ENCODE measurements at places on chromosomes 11 and 22. TPM values are rescaled to one million over a fixed set of nuclear protein-coding genes. Genes with fewer than 3 reads are reported as not detected.

GRCh38 chr11:103450241-103450640 is 341.0 kb downstream of the DYNC2H1 start:
- no peak overlapping the region for H3K27ac ChIP-seq
- H3K4me1 ChIP-seq, result no peaks in the 10 kb centered on the region
- DNase-seq, result no peak
- no peaks in the 10 kb centered on the region for H3K36me3 ChIP-seq
- H3K27me3 ChIP-seq, result no peaks in the 10 kb centered on the region

GRCh38 chr22:30830907-30831306 is 136.2 kb downstream of the OSBP2 start:
- no peaks in the 10 kb centered on the region for H3K4me1 ChIP-seq
- H3K36me3 ChIP-seq, result no peaks in the 10 kb centered on the region
- no peak overlapping the region for H3K27ac ChIP-seq
- H3K4me3 ChIP-seq, result no peak overlapping the region

GRCh38 chr11:85811624-85812023 is 683 bp upstream of the SYTL2 start:
- H3K27ac ChIP-seq, result no peak overlapping the region
- no peaks in the 10 kb centered on the region for H3K36me3 ChIP-seq
- no peaks in the 10 kb centered on the region for H3K27me3 ChIP-seq
- peaks cover 3% of the 10 kb centered on the region for H3K4me1 ChIP-seq
- no peak for DNase-seq
- peak overlapping the region; percentile 72 for H3K4me3 ChIP-seq

DNA sequence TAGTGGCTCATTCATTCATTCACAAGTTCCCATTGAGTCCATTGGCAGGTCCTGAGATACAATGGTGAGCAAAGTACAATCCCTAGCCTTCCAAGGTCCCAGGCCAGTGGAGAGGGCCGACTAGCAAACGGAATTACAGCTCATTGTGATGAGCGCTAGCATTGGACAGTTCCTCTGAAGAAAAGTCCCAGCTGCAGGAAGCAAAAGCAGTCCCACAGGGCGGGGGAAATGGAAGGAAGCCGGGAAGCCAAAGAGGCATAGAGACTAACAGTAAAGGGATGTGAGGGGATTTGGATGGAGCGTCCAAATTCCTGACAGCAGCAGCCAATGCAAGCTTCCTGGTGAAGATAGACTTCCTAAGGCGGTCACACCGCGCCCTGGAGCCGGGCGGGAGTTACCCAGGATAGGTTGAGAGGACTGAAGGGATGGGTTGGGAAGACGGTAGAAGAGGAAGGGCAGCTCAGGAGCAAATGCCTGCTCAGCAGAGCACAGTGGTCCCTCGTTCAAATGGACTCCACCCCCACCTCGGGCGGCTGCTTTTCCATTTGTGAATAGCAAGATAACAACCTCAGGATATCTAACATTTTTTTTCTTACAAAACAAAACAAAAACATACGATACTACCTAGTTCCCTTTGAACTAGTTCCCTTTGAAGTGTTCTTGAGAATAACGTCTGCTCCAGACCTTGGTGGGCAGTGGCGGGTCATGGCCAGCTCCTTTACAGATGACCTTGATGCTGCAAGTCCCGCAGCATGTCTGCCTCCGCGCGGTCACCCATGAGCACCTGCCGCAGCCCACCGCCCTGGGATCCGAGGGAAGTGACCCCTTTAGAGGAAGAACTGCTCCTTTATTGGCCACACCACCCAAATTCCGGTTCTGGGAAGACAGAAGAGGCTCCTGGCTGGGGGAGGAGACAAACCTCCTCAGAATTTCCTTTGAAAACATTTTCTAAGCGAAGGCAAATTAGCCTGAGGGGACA is 132.9 kb downstream of the RASSF10 start:
- no peaks in the 10 kb centered on the region for H3K27me3 ChIP-seq
- H3K27ac ChIP-seq, result no peak overlapping the region

- peaks cover 6% of the 10 kb centered on the region for H3K4me1 ChIP-seq
- H3K27ac ChIP-seq, result no peak overlapping the region
- no peak overlapping the region for H3K4me3 ChIP-seq
Measured at GRCh38 chr11:69413015-69413801, 68.3 kb upstream of the LINC01488 start.

DNA sequence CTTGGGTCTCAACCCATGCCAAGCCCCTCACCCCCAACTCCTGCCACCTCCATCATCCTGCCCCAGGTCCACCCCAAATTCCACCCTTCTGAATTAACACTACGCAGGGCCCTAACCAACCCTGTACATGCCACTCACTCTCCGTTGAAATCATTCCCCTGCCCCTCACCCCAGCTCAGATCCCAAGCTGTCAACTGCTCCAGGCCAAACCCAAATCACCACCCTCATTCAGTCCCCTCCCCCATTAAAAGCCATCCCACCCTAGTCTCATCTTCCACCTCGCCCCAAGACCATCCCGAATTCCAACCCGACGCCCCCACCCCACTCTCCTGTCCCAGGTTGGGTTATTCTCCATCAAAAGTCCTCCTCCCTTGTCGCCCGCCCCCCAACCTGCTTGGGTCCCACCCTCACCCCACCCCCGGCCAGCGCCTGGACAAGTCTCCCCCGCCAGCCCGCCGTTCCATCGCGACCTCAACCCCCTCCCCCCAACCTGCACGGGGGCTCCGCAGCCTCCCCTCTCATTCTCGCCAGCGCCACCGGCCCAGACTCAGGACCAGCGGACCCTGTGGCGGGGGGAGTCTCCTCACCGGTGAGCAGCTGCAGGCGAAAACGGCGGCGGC is 466 bp downstream of the FAM168A start:
- H3K4me3 ChIP-seq, result peak overlapping the region; percentile 100
- no peak for DNase-seq
- H3K27me3 ChIP-seq, result no peaks in the 10 kb centered on the region
- no peaks in the 10 kb centered on the region for H3K36me3 ChIP-seq
- H3K27ac ChIP-seq, result peak overlapping the region; percentile 82

DNA sequence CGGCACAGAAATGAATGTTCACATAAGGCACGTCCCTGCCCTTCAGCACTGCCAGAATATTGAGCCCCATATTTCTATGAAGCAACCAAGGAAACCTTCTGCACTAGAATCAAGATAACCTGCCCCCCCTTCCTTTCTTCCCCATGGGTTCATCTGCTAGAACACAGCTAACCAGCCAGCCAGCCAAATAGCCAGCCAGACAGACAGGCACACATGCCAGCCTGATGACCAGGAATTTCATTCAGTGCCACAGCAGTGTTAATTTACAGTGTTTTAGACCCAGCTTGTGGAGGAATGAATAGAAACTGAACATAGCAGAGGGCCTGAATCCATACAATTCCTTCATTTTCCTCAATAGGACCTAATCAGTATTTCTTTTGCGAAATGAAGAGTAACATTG is 57.0 kb downstream of the TENM4 start:
- no peak overlapping the region for H3K4me3 ChIP-seq
- no peaks in the 10 kb centered on the region for H3K27me3 ChIP-seq
- H3K36me3 ChIP-seq, result no peaks in the 10 kb centered on the region
- H3K27ac ChIP-seq, result no peak overlapping the region
- H3K4me1 ChIP-seq, result no peaks in the 10 kb centered on the region

DNA sequence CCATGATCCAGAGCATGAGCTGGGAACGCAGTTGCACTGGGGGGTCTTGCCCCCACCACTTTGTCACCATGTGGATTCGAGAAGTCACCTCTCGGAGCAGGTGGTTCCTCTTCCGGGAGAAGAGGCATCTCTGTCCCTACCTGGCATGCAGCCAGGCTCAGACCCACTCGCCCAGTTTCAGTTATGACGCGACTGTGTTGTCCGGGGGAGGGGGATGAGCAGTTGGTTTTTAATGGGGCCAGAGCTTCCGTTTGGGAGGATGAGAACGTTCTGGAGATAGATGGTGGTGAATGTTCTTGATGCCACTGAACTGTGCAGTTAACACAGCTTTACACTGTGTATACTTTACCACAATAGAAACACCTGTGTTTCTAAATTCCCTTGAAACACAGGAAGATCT is 41.5 kb downstream of the DHCR7 start:
- no peaks in the 10 kb centered on the region for H3K27me3 ChIP-seq
- H3K27ac ChIP-seq, result no peak overlapping the region
- DNase-seq, result no peak
- H3K4me3 ChIP-seq, result no peak overlapping the region
- no peaks in the 10 kb centered on the region for H3K4me1 ChIP-seq
- H3K36me3 ChIP-seq, result no peaks in the 10 kb centered on the region

DNA sequence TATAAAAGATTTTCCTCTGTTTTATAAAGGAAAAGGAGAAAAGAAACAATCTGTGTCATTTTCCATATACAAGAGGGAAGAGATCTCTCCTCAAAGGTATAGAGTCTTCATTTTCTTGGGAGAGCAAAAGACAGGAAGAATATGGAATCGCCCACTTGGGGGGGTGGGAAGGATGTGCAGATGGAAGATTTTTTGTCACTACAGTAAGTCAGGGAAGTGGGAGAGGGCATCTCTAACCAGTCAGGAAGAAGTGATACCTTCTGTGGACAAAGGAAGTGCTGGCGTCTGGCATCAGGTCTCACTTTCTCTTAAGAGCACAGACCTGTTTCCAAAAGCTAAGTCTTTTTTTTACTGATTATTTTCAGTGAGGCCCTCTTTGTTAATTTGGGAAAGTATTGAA is 1.4 kb downstream of the PRR14L start:
- no peak overlapping the region for H3K4me3 ChIP-seq
- no peak for DNase-seq
- H3K4me1 ChIP-seq, result no peaks in the 10 kb centered on the region
- H3K27me3 ChIP-seq, result no peaks in the 10 kb centered on the region

DNA sequence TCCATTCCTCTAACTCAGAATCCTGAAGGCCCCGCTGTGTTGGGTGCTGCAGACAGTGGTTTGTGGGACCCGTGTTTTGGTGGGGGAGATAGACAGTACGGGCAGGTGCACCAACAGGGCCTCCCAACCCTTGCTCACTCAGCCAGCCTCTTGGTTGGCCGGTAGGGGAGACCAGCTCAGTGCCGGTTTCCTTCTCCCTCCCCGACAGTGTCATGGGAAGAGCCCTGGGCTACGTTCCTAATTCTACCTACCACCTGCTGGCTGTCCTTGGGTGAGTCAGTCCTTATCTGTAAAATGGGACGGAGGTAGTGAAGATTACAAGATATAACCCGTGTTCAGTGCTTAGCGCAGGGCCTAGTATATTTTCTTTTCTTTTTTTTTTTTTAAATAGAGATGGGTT is 5.9 kb downstream of the TMEM134 start:
- no peak overlapping the region for H3K4me3 ChIP-seq
- no peak for DNase-seq
- H3K27ac ChIP-seq, result peak overlapping the region; percentile 90
- H3K27me3 ChIP-seq, result no peaks in the 10 kb centered on the region
- H3K36me3 ChIP-seq, result no peaks in the 10 kb centered on the region

PPME1 gene
- total RNA-seq, result 12.6 TPM

GRIA4 gene
- total RNA-seq, result 37.2 TPM

CNTF gene
- 1.1 TPM for total RNA-seq
